ENCODE measurements at places on chromosomes 5 and 9.
A peak's percentile ranks its signal among the peaks of the same experiment; 100 is the strongest.

DNA sequence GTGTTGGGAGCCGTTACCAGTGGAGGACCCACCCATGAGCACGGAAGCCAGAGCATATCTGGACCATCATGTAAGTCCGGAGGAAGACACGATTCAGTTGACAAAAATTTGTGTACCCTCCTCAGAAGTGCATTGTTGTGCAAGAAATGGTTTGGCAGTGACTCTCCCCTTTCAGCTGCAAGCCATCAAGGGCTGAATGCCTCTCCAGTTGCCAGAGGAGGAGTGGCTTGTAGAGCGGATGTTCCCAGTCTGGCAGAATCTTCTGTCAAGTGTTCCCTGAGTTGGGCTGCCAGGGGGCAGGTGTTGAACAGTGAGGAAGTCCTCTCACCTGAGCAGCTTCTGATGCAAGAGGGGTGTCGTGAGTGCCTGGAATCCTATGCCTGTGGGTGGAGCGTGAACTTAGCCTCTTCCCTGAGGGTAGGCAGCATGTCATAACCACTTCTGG lies 27.6 kb upstream of the CDKN2AIPNL start:
- DNase-seq, result peak; percentile 67

- no peak for DNase-seq
Measured at GRCh38 chr5:31244921-31245320, 51.4 kb downstream of the CDH6 start.

DNA sequence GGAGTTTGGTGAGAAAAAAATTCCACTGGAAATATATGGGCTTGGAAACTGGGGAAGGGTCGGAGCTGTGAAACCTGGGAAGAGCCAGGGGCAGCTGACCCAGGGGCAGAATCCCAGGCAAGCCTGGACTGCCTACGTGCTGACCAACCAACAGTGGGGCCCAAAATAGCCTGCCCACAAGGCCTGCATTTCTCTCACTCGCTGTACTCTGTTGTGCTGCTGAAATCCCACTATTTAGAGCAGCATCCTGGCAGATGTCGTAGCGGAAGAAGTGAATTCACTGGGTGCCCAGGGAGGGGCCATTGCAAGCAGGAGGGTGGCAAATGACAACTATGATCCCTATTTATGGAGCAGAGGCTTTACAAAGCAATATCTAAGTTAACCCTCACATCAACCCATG lies 9.5 kb downstream of the GDNF start:
- DNase-seq, result no peak

DNA sequence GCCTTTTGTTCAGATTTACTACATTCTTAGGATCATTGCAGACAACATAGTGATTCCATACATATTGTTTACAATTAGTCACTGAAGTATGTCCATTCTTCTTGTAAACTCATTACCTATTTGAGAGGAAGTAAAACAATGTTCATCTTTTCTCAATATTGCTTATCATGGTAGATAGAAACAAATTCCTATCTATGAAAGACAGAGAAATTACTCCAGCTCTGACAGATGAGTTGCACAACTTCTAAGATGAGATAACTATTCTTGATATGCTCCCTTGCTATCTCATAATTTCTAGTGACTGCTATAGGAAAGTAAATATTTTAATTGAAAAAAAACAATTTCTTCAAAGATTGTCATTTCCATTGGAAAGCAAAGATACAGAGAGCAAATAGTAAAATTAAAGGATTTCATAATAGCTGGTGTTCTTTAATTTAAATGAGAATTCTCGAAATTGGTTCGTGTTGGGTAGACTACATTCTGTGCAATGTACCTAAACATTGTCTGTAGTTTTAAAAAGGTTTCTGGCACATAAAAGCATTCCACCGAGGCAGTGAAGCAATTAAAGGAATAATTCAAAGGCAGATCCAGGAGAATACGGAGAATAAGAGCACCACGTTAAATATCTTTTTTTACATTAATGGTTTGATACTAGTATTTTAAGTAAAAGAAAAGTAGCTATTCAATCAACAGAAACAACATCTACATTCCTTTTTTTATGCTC lies 1029.1 kb upstream of the ACO1 start:
- DNase-seq, result no peak

DNA sequence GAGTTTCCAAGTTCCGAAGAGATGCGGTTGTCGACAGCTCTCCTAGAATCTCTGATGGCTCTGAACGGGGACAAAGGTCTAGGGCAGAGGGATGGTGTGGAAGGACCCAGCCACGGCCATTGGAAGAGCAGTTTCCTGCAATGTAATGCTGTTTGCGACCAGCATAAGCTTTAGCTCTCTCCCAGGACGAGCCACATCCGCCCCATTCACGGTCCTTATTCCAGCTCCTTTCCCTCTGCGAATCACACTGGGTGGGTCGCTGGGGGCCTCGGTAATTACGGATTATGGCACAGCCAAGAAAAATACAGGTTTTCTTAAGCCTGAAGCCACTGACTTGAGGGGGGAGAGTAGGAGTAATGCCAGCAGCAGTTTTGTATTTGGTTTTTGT lies 22.7 kb downstream of the ANXA2R start:
- peak; percentile 59 for DNase-seq

GRCh38 chr9:128243215-128244018 lies 32.4 kb downstream of the GOLGA2 start:
- peak; percentile 92 for DNase-seq

GRCh38 chr9:134488331-134489280 lies 153.0 kb upstream of the COL5A1 start:
- no peak for DNase-seq

- DNase-seq, result no peak
Measured at GRCh38 chr9:24738421-24738961, 192.8 kb upstream of the IZUMO3 start.

DNA sequence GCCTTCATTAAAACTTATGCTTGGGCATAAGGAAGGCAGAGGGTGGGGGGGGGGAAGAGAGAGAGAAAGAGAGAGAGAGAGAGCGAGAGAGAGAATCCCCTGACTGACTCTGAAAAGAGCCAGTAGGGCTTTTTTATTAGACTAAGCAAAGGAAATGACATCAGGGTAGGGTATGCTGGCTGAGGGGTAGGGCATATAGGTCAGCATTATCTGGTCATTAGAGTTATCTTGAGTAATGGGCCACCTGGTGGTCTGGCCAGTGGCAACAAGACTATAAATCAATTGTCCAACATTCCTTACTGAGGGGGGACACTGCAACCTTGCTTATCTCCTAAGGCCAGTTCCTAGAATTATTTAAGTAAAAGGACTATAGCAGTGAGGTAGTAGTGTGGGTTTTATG lies 67.2 kb downstream of the TSSK1B start:
- no peak for DNase-seq

DNA sequence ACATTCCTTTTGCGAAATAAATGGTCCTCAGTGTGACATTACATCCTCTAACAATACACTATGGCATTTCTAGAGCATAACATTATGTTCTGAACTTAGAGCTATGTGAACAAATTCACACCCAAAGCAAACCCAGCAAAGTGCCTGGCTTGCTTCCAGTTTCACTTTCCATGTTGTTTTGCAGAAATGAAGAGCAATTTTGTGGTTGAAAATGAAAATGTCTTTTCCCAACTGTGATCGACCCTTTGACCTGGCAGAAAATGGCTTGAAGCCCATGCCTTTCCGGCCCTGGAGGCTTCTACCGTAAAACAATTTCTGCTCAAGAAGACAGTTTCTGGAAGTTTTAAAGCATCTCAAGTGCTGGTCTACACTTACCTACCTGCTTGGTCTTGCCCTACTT lies 344.7 kb upstream of the RGMB start:
- DNase-seq, result peak; percentile 34

GRCh38 chr9:129068990-129069861 lies 11.7 kb upstream of the DOLPP1 start:
- DNase-seq, result no peak

- DNase-seq, result no peak
Measured at GRCh38 chr9:2216591-2216990, 201.4 kb downstream of the SMARCA2 start.

DNA sequence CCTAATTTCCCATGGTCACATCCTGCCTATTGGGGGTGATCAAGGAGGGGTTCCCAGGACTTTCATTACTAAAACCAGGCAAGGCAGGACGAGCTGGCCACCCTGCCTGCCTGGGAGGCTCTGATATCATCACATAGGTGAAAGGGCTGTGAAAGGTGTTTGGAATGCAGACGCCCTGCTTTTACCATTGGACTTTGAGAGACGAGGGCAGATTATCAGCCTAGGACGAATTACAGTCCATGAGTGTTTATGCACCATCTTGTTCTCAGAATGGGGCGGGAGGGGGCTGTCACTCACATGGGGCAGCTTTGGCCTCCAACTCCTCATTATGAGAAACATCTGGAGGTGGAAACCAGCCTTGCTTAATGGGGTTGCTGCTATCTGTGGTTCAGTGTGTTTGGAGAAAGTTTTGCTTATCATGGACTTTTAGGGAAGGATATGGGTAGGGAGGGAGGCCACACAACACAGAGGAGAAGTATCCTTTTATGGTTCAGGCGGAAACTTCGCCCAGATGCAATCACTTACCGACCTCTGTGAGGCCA lies 69.8 kb upstream of the UBTD2 start:
- no peak for DNase-seq

GRCh38 chr9:124375726-124376125 lies 39.5 kb downstream of the PSMB7 start:
- no peak for DNase-seq

- DNase-seq, result no peak
Measured at GRCh38 chr5:139749242-139749641, 46.4 kb upstream of the PSD2 start.

DNA sequence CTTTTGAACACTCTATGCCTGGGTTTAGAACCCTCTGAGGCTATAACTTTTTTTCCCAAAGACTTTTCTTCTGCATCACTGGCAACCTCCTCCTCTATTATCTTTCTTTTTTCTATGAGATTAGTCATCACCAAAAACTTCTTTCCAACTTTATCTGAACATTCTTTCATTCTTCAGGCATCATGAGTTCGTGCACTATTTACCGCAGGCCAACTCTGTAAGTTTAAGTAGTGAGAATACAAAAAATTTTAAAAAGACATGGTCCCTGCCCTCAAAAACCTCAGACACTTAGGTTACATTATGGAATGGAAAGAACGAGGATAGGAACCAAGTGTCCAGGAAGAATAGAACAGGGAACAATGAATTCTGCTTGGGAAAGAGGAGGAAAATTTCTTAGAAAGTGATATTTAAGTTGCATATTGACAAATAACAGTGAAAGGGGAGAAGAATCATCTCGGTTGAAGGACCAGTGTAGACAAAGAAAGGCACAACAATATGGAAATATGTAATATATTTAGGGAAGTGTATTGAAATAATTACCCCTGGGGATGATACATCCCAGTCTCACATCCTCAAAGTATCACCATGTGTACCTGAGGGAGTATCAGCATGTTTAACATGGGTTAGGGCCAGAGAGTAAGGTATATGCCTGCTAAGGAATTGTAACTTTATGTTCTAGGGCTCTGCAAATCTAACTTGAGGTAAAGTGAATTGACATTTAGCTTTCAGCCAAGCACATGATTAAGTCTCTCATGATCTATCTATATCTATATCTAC lies 196.5 kb upstream of the NREP start:
- no peak for DNase-seq

DNA sequence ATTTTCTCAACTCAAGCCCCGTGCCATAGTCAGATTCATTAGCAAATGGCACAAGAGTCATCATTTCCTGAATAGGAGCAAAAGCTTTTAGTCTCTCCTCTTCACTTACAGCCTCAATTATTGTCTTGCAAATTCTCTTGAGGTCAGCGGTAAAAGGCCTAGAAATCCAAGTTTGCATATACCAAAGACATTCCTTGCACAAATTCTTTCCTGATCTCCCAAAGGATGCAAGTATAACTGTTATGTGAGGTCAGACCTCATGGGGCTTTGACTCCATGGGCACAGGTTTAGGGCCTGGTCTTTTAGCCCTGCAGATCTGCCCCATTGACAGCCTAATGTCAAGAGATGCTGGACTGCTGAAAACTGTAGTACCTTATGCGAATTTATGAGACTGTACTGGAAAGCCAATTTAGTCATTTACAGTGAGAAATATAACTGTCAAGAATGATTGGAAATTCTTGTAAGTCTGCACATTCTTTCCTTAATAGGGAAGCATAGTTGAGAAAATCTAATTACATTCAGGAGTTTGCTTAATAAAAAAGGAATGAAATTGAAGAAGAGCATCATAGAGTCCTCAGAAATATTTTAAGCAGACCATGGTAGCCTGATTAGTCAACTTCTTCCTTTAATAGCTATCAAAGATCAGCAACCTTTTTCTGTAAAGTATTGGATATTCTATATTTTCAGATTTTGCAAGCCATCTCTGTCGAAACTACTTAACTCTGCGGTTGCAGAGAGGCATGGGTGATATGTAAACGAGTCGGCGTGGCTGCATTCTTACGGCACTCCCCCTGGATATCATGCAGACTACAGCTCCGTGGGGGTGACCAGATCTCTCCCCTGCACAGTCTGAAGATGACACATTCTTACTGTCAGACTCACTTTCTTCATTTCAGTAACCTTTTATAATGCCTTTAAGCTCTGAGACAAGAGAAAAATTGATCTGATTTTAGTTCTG lies 45.2 kb downstream of the GCNT4 start:
- DNase-seq, result no peak

GRCh38 chr9:133589454-133590227 lies 19.5 kb downstream of the FAM163B start:
- no peak for DNase-seq

GRCh38 chr5:120415985-120416384 lies 48.1 kb upstream of the PRR16 start:
- DNase-seq, result no peak

DNA sequence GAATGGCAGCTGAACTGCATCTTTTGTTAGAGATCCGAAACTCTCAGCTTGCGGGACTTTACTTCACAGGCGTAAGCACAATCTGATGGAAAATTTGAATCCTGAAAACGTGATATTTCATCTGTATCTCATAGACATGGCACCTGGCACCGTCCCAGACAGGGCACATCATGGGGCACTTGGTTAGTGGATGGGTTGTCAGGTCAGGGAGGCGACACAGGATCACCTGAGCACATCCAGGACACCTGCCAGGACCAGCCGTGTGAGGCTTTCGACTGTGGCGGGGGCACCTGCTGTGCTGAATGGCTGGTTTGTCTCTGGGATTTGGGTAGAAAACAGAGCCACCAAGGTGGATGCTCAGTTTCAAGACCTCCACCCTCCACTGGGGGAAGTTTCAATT lies 11.3 kb upstream of the ZFP62 start:
- no peak for DNase-seq

DNA sequence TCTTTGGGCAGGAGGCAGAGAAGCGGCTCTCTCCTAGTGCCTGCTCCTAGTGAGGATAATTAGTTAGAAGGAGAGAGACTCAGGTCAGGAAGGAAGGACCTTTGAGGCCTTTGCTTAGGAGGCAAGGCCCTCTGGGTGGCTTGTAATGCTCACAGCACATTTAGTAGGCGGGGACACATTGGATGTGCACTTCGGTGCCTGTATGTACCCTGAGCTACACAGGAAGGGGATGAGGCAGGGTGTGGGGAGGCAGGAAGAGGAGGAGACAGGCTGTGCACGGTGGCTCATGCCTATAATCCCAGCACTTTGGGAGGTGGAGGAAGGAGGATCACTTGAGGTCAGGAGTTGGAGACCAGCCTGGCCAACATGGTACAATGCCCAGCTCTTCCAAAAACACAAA lies 7.2 kb upstream of the LCN2 start:
- DNase-seq, result peak; percentile 17

Data from left hindlimb (tissue), 1 donor.